Psoas muscle (tissue), 8 donors: ENCODE measurements at places on chromosomes 5 and 9. TPM values are rescaled to one million over a fixed set of nuclear protein-coding genes. Genes with fewer than 3 reads are reported as not detected.

The PTGER4 gene
- total RNA-seq, result 8.3 TPM

The GFI1B gene
- total RNA-seq, result not detected

The ZNF367 gene
- total RNA-seq, result 1.4 TPM

The SPINK7 gene
- total RNA-seq, result not detected

GRCh38 chr5:125497651-125498050, 751.2 kb upstream of the ZNF608 start:
- H3K4me3 ChIP-seq, result no peak overlapping the region
- H3K36me3 ChIP-seq, result no peaks in the 10 kb centered on the region
- H3K4me1 ChIP-seq, result no peaks in the 10 kb centered on the region
- no peak for DNase-seq
- no peaks in the 10 kb centered on the region for H3K27me3 ChIP-seq
- no peak overlapping the region for H3K27ac ChIP-seq

GRCh38 chr5:159324102-159324755, 6.1 kb downstream of the IL12B start:
- H3K27me3 ChIP-seq, result peaks cover 6% of the 10 kb centered on the region
- H3K27ac ChIP-seq, result no peak overlapping the region
- H3K4me3 ChIP-seq, result no peak overlapping the region
- no peak for DNase-seq
- H3K4me1 ChIP-seq, result no peaks in the 10 kb centered on the region

- no peak overlapping the region for H3K4me3 ChIP-seq
- H3K36me3 ChIP-seq, result no peaks in the 10 kb centered on the region
- no peaks in the 10 kb centered on the region for H3K4me1 ChIP-seq
- no peak overlapping the region for H3K27ac ChIP-seq
Observed at GRCh38 chr9:79259858-79260257, 311.9 kb upstream of the TLE4 start.

DNA sequence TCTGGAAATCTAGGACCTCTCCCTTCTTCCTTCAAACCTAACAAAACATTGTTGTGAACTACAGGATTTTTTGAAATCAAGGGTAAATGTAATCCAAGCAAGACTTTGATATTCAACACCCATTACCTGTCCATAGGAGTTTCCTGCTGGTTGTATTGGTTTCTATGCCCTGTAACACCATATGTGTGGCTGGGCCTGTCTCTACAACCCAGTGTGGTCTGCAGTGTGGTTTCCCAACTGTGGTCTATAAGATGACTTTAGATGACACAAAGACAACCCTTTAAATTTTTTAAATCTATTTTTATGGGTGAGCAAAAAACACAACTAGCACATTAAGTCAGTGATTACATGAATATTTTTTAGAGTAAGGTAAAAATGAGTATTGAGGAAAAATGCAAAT, 93.1 kb downstream of the SMIM15 start:
- no peaks in the 10 kb centered on the region for H3K4me1 ChIP-seq
- H3K27ac ChIP-seq, result no peak overlapping the region
- no peaks in the 10 kb centered on the region for H3K36me3 ChIP-seq

DNA sequence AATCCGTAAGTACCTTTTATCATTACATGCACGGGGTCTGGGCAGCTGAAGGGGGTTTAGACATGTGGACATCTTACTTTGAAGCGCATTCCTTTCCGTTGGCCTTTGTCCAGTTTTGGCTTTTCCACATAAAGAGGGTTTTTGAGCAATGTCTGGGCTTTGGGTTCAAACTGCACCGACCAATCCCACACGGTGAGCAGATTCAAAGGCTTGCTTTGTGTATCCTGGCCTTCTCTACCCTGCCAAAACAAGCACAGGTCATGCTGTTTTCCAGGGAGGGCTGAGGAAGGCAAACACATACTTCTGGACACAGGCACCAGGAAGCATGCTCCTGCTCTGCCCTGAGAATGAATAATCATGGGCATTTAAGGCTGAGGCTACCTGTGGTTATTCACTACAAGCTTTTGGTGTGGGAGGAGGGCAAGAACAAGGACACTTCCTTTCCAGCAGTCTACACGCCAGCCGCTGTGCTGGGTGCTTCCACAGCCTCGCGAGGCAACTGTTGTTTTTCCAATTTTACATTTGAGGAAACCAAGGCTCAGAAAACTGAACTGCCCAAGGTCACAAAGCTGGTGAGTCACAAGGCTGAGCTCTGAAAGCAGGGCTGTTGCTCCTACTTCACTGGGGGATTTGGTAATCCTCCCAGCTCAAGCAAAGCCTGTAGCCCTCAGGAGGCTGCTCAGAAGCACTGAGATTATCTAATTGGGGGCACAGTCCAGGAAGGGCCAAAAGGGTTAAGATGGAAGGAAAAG, 59.8 kb upstream of the GOLPH3 start:
- H3K4me1 ChIP-seq, result peaks cover 12% of the 10 kb centered on the region
- no peaks in the 10 kb centered on the region for H3K27me3 ChIP-seq
- H3K36me3 ChIP-seq, result no peaks in the 10 kb centered on the region
- no peak for DNase-seq
- no peak overlapping the region for H3K27ac ChIP-seq

GRCh38 chr9:61671276-61671973, 481.6 kb downstream of the SPATA31A7 start:
- H3K4me1 ChIP-seq, result no peaks in the 10 kb centered on the region
- no peak overlapping the region for H3K4me3 ChIP-seq
- H3K27me3 ChIP-seq, result no peaks in the 10 kb centered on the region
- H3K27ac ChIP-seq, result no peak overlapping the region
- H3K36me3 ChIP-seq, result no peaks in the 10 kb centered on the region
- DNase-seq, result no peak

GRCh38 chr5:90000351-90000750, 409.2 kb downstream of the CETN3 start:
- no peak for DNase-seq
- H3K4me3 ChIP-seq, result no peak overlapping the region
- H3K4me1 ChIP-seq, result no peaks in the 10 kb centered on the region
- H3K27me3 ChIP-seq, result no peaks in the 10 kb centered on the region

- no peak for DNase-seq
- H3K36me3 ChIP-seq, result peaks cover 43% of the 10 kb centered on the region
- H3K27me3 ChIP-seq, result no peaks in the 10 kb centered on the region
- peaks cover 39% of the 10 kb centered on the region for H3K4me1 ChIP-seq
- H3K4me3 ChIP-seq, result peak overlapping the region; percentile 81
- peak overlapping the region; percentile 88 for H3K27ac ChIP-seq
Observed at GRCh38 chr9:101398930-101399642, 435 bp downstream of the ZNF189 start.

GRCh38 chr5:73909474-73909873, 283.5 kb downstream of the ARHGEF28 start:
- H3K4me1 ChIP-seq, result no peaks in the 10 kb centered on the region
- no peak for DNase-seq
- H3K27ac ChIP-seq, result no peak overlapping the region

DNA sequence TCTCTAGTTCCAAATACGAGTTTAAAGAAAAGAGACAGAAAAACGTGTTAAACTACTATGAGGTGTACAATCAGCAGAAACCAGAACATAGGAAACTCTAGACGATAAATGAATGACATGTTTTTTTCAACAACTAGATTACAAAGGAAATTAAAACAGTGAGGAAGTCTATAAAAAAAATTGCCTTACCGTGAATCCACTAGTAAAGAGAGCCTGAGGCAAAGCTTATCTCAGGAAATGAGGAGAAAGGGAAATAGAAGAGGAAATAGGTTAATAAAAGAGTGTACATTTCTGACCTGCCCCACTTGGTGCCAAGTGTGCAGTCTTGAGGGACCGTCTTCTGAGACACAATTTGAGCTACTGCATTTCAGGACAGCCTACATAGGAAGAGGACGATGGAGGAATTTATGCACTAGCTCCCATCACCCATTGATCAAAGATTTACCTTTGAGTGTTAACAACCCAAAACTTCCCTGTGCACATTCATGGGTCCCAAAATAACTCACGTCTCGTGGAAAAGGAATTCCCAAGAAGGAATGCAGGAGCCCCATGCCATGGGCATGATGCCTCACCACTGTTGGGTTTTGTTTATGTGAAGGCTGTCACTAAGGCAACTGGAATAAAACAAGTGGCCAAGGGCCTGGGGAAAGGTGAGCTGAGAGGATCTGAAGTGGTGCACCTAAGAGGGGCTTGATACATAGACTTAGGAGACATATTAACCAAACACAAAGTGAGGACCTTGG, 53.6 kb upstream of the SLC1A3 start:
- H3K27me3 ChIP-seq, result no peaks in the 10 kb centered on the region
- no peak overlapping the region for H3K27ac ChIP-seq
- no peak for DNase-seq
- no peaks in the 10 kb centered on the region for H3K36me3 ChIP-seq
- H3K4me1 ChIP-seq, result no peaks in the 10 kb centered on the region

GRCh38 chr9:130858739-130859705, 24.0 kb downstream of the ABL1 start:
- peak overlapping the region; percentile 61 for H3K27ac ChIP-seq
- H3K36me3 ChIP-seq, result peaks cover 59% of the 10 kb centered on the region
- peaks cover 18% of the 10 kb centered on the region for H3K4me1 ChIP-seq
- H3K4me3 ChIP-seq, result no peak overlapping the region
- H3K27me3 ChIP-seq, result no peaks in the 10 kb centered on the region

- H3K27me3 ChIP-seq, result peaks cover 2% of the 10 kb centered on the region
- no peaks in the 10 kb centered on the region for H3K4me1 ChIP-seq
- no peak overlapping the region for H3K4me3 ChIP-seq
- no peak overlapping the region for H3K27ac ChIP-seq
- peak; percentile 37 for DNase-seq
Observed at GRCh38 chr9:85425153-85425611, 316.6 kb downstream of the AGTPBP1 start.

DNA sequence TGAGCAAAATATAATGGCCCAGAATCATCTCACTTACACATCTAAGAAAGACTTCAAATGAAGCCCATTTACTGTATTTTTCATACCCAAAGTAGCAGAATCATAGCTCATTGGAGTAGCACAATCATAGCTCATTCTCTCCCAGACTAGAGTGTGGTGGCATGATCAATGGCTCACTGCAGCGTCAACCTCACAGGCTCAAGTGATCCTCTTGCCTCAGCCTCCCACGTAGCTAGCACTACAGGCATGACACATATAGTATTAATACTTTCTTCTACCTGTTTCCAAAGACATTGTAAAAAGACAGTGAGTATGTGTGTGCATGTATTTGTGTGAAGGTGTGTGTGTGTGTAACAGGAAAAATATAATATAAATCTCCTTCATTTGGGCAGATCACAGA, 1247.9 kb upstream of the ACO1 start:
- no peaks in the 10 kb centered on the region for H3K27me3 ChIP-seq
- DNase-seq, result no peak
- no peaks in the 10 kb centered on the region for H3K36me3 ChIP-seq
- H3K27ac ChIP-seq, result no peak overlapping the region
- no peaks in the 10 kb centered on the region for H3K4me1 ChIP-seq

DNA sequence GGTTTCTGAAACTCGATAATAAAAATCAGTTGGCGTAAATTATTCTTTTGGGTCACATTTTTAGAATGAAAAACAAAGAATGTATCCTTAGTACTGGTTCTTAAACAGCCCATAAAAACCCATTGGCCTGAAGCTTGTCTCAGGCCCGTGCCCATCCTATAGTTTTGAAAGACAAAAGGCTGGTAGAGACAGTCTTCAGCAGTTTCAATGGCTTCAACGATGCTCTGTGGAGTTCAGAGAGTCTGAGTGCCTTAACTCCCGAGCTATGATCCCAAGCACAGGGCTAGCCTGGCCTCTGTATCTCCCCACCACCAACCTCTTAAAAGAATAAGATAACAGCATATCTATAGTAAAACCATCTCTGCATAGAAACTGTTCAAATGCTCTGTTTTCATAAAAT, 595.0 kb downstream of the CDH12 start:
- no peak overlapping the region for H3K4me3 ChIP-seq
- no peaks in the 10 kb centered on the region for H3K27me3 ChIP-seq
- H3K27ac ChIP-seq, result no peak overlapping the region
- no peak for DNase-seq

GRCh38 chr9:20844916-20845315, 160.9 kb downstream of the FOCAD start:
- no peak for DNase-seq
- no peaks in the 10 kb centered on the region for H3K27me3 ChIP-seq
- H3K4me3 ChIP-seq, result no peak overlapping the region
- no peaks in the 10 kb centered on the region for H3K36me3 ChIP-seq
- H3K4me1 ChIP-seq, result no peaks in the 10 kb centered on the region
